ENCODE measurements at places on chromosomes 12 and 14.

DNA sequence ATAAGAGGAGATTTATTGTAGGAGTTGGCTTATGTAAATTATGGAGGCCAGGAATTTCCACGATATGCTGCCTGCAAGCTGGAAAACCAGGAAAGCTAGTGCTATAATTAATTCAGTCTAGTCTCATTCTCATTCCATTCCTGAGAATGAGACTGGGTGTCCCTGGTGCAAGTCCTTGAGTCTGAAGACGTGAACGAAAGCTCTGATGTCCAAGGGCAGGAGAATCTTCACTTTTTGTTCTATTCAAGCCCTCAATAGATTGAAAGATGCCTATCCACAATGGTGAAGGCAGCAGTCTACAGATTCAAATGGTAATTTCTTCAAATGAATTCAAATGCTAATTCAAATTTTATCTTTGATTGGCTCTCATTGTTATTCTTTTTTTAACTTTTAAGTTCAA lies 851.1 kb upstream of the MGAT4C start:
- no peak for DNase-seq

DNA sequence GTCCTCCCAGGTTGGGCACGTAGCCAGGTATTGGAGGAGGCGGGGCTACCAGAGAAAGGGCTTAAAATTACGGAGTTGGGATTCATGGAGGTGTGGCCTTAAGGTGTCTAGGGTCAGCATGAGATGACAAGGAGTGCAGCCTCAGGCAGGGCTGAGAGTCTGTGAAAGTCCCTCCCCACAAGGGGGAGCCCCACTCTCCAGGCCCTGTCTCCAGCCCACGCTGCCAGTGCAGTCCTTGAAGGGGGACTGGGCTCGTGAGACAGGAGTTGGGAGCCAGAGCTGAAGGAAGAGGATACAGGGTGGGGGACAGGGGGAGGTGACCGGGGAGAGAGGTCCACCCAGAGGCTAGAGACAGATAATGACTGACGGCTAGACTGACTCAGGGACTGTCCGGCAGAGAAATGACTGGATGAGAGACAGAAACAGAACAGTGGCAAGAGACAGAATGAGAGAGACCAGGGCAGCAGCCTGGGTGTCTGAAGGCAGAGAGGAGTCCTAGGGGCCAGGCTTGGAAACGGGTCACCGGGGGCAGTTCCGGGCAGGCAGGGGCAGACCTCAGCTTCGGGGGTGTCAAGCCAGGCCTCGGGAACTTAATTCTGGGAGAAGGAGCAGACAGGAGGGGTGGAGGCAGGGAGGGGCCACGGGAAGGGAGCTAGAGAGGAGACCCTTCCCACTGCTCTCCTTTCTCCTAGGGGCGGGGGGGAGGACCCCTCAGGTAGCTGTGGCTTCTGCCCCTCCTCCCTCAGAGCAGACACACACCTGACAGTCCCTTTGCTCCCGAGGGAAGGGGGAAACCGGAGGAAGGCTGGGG lies 970 bp downstream of the CDH24 start:
- DNase-seq, result no peak

DNA sequence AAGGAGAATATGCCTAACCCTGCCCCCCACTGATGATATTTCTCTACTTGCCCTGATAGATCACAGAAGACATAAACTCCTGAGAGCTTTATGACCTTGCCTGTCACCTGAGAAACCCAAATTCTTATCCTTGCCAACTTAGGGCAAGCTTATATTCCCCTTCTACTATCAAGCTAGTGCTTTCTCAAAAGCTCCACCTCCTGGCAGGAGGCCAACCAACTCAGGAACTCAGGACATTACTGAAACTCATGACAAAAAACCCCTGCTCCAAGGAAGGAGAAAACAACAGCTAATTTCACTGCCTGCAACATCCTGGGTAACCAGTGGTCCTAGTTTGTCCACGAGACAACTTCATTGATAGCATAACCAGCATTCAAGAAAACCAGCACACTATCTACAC lies 60.9 kb upstream of the FSCB start:
- DNase-seq, result no peak

GRCh38 chr12:50220363-50220995 lies 53.3 kb upstream of the CERS5 start:
- no peak for DNase-seq

GRCh38 chr12:110561471-110562201 lies 21.5 kb downstream of the PPTC7 start:
- no peak for DNase-seq

GRCh38 chr12:57797933-57798332 lies 15.3 kb downstream of the TSFM start:
- no peak for DNase-seq

DNA sequence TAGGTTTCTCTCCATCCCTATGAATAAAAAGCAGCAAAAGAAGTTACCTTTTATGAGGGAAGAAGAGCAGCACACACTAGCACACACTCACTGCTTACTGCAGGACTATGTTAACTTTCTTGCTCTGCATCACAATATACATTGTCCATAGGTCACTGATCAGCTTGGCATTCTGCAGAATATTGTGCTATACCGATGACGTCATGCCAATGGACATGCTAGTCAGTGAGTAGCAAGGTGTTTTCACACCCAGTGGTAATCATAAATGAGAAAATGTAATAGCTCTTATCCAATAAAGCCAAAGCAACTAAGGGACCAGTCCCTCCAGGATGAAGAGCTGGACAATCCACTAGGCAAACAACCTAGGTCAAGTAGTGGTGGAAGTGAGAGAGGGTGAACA lies 16.7 kb upstream of the ZDHHC17 start:
- no peak for DNase-seq

- DNase-seq, result peak; percentile 38
Measured at GRCh38 chr14:77375973-77376770, 722 bp downstream of the TMED8 start.

DNA sequence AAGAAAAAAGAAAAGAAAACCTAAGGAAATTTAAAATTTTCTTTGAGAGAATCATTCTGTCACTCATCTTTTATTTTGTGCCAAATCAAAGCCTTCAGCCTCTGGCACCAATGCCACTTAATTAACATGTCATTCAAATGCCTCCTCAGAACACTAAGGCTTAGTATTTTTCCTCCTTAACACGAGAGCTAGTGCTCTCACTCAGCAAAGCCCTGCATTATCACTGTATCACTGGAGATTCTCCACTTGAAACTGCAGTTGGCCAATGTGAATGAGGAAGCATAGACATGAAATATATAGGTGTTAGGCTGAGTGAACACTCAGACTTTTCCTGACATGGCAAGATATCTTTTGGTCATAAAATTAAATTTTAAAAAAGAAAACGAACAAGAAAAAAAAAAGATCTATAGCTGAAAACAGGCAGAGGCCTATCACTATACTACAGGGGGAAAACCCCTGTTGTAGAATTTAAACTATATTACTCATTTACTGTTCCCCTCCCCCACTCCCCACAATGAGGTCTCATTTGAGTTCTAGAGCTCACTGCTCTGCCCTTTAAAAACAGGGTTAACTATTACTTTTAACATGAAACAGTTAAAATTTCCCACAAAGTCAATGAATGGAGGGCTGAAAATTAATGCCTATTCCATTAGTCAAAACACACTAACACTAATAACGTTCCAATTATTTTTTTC lies 5.1 kb downstream of the MBIP start:
- DNase-seq, result no peak

DNA sequence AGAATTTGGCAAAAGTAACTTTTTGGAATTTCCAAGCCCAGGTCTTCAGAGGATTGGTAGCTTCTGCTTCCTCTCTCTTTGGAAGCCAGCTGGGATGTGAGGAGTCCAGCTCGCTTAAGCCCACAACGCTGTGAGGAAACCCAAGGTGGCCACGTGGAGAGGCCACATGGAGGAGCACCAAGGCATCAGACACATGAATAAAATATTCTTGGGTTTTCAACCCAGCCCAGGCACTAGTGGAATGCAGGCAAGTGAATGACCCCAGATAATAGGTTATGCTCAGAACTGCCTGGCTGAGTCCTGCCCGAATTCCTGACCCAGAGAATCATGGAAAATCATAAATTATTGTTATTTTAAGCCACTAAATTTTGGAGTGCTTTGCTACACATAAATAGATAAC lies 119.7 kb upstream of the PARP11 start:
- DNase-seq, result no peak

- no peak for DNase-seq
Measured at GRCh38 chr14:31154956-31155355, 52.6 kb downstream of the HECTD1 start.

DNA sequence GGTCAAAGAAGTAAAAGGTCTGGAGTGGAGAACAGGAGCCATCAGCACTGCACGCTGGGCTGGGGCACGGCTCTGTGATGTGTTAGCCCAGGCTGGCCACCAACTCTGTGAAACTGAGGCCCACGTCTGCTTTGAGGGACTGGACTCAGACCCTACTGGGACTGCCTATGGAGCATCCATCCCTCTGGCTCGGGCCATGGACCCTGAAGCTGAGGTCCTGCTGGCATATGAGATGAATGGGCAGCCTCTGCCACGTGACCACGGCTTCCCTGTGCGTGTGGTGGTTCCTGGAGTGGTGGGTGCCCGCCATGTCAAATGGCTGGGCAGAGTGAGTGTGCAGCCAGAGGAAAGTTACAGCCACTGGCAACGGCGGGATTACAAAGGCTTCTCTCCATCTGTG lies 7.1 kb downstream of the SUOX start:
- no peak for DNase-seq

- no peak for DNase-seq
Measured at GRCh38 chr12:106585521-106586277, 2.9 kb downstream of the RFX4 start.

- DNase-seq, result no peak
Measured at GRCh38 chr12:2687058-2687457, 107.7 kb upstream of the FKBP4 start.

DNA sequence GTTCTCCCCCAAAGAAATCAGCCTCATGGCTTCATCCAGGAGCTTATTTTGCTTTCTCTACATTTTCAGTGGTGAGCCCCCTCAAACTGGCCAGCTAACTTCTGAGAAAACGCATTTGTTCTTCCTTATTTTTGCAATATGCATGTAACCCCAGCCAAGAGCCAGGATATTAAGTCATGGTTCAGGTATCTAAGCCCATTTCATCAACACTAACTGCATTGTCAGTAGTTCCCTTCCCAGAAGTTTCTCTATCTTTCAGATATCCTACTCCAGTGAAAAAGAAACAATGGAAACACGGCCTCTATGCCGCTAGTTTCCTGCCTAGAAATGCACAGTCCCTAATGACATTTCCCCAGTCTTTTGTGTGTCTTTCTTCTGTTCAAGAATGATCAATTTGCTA lies 102.8 kb upstream of the RASSF8 start:
- no peak for DNase-seq

- DNase-seq, result no peak
Measured at GRCh38 chr14:65462411-65462810, 49.9 kb downstream of the FUT8 start.
